ENCODE measurements at places on chromosomes 2 and 18. TPM values are rescaled to one million over a fixed set of nuclear protein-coding genes. Genes with fewer than 3 reads are reported as not detected.

- H3K4me1 ChIP-seq = peaks cover 33% of the 10 kb centered on the region
- no peak for DNase-seq
- H3K27me3 ChIP-seq = no peaks in the 10 kb centered on the region
- H3K4me3 ChIP-seq = no peak overlapping the region
- peak overlapping the region; percentile 18 for H3K27ac ChIP-seq
- H3K36me3 ChIP-seq = no peaks in the 10 kb centered on the region
Observed at GRCh38 chr18:44186001-44186400, 494.7 kb upstream of the SETBP1 start.

DNA sequence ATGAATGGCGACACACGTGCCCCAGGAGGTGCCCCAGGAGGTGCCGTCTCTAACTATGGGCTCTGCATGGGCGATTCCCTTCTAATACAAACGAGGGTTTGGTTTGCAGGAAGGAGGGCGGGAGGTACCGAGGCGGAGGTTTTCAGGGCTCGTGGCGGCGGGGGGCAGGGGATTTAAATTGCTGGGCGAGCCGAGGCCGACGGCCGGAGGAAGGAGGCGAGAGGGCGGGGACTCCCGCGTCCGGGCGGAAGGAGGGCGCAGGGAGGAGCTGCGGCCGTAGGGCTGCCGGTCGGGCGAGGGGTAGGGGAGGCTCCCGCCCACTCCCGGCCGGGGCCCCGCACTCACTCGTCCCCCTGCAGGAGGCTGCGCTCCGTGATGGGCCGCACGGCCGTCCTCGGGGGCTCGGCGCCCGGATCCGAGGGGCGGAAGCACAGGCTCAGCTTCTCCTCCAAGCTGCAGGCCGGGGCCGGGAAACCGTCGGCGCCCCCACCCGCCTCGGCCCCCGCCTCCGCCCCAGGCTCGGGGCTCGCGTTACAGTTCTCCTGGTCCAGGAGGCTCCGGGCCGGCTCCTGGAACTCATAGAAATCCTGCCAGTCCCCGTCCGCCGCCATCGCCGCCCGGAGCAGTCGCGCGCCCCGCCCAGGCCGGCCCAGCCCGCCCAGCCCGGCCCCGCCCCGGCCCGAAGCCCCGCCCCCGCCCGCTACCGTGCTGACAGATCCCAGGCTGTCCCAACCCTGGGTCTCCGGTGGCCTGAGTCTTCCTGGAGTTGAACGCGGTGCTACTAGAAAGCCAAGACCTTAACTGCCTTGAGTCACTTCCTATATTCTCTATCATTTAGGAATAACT, at the start of gene FEZ2:
TSS of gene FEZ2 (minus strand) at position 637 of the 846 bp plus-strand sequence. CDS start at position 611, 26 bp downstream.
- H3K4me3 ChIP-seq = peak within 1 kb of the TSS; percentile 83
- H3K27ac ChIP-seq = peak within 1 kb of the TSS; percentile 88
- peaks cover 25% of the 10 kb centered on the region for H3K4me1 ChIP-seq
- no peaks in the 10 kb centered on the region for H3K27me3 ChIP-seq
- peaks cover 6% of the 10 kb centered on the region for H3K36me3 ChIP-seq

DNA sequence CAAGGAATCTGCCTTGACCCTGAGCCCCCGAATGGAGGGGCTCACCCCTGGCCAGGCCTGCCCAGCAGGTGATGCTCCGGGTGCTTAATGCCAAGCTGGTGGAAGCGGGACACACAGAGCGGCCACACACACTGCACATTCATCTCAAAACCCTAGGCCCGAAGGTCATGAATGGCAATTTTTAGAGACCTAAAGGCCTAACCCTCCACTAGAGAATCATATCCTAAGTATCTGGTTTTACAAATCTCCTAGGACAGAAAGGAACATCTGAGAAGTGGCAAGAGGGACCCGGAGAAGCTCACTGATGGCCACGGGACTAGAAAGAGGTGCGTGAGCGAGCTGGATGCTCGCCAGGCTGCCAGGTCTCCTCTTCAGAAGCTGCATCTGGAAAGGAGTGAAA, 38.3 kb downstream of the ST3GAL5 start:
- no peaks in the 10 kb centered on the region for H3K27me3 ChIP-seq
- no peak overlapping the region for H3K27ac ChIP-seq
- peaks cover 12% of the 10 kb centered on the region for H3K36me3 ChIP-seq
- DNase-seq = no peak
- no peak overlapping the region for H3K4me3 ChIP-seq

GRCh38 chr2:183123959-183124221, 353 bp upstream of the NUP35 start:
- peak overlapping the region; percentile 93 for H3K4me3 ChIP-seq
- no peaks in the 10 kb centered on the region for H3K36me3 ChIP-seq
- H3K27ac ChIP-seq = peak overlapping the region; percentile 99
- no peak for DNase-seq
- peaks cover 4% of the 10 kb centered on the region for H3K27me3 ChIP-seq

- peaks cover 7% of the 10 kb centered on the region for H3K36me3 ChIP-seq
- H3K4me1 ChIP-seq = peaks cover 74% of the 10 kb centered on the region
- H3K4me3 ChIP-seq = no peak overlapping the region
- H3K27me3 ChIP-seq = no peaks in the 10 kb centered on the region
Observed at GRCh38 chr2:150480971-150481830, 6.3 kb downstream of the RND3 start.

The RESP18 gene
- not detected for total RNA-seq

All from progenitor cell of endocrine pancreas (in vitro differentiated cells).